Renal pelvis (tissue), 12 donors: ENCODE measurements at places on chromosomes 1 and 21. TPM values are rescaled to one million over a fixed set of nuclear protein-coding genes. Genes with fewer than 3 reads are reported as not detected.

DNA sequence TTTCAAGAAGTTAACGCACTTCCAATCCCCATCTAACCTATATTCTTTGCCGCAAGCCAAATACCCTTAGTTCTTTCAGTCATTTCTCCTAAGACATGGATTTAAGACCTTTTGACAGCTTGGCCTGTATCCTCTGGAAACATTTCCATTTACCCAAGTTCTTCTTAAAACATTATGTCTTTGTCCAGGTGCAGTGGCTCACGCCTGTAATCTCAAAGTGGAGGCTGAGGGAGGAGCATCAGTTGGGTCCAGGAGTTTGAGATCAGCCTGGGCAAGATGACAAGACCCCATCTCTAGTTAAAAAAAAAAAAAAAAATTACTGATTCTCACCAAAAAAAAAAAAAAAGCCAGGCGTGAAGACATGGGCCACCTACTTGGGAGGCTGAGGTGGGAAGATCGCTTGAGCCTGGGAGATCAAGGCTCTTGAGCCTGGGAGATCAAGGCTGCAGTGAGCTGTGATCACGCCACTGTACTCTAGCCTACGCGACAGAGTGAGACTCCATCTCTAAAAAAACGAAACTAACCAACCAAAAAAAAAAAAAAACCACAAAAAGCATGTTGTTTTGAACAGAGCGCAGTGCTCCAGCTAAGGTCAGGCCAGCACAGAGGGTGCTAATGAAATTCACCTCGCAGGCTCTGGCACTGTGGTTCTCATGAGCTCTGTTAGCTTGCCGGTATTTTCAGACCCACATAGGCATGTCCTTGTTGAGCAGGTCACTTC lies 36.0 kb downstream of the NUAK2 start:
- no peak for DNase-seq

Gene SV2A
- 8.2 TPM for polyA plus RNA-seq

Gene CLDN17
- polyA plus RNA-seq: not detected

GRCh38 chr21:44434568-44434925 lies 20.8 kb upstream of the LRRC3 start:
- no peak for DNase-seq

DNA sequence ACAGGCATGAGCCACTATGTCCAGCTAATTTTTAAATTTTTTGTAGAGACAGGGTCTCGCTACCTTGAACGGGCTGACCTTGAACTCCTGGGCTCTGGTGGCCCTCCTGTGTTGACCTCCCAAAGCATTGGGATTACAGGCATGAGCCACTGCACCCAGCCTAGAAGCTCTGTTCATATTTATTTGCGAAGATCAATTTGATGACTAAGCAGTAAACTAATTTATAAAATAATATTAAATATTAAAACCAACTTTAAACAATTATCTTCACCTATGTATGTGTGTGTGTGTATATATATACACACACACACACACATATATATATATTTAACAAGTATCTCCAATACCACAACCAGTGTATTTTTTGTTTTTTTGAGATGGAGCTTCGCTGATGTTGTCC lies 4.4 kb downstream of the NADK start:
- DNase-seq: no peak

DNA sequence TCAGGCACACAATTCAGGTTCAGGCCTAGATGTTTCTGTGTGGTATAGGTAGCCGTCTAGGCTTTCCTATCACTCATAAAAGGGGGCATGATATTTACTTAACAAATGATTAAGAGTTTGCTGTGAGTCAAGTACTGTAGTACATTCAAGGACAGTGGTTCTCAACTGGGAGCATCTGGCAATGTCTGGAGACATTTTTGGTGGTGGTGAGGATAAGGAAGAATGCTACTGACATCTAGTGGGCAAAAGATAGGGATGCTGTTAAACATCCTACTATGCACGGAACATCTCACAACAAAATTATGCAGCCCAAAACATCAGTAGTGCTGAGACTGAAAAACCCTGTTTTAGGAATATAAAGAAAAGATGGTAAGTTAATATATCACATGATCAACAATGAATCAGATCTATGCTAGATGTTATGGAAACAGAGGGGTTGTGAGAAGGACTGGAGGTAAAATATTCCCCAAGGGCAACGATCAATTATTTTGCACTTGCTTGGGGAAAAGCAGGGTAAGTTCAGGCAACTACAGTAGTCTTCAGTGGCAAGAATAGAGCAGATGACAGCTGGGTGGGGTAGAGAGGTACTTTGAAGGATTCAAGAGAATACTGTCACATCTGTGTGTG lies 4.9 kb downstream of the DNTTIP2 start:
- DNase-seq: peak; percentile 9

DNA sequence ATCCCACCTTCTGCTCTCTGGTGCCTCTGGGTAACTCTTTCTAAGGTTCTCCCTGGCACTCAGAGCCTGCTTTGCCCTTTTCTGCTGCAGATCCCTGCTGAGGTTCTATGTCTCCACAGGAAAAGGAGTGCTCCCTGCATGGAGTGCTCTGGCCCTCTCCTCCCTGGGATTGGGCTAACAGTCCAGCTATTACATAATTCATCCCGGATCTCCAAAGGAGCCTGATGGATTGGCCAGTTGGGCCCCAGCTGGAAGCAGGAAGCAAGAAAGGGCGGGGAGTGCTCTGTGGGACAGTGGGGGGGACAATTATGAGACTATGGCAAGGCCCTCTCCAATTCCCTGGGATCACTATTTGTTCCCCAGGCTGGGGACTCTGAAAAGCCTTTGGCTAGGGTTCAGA lies 51.9 kb upstream of the GOLT1A start:
- DNase-seq: no peak

DNA sequence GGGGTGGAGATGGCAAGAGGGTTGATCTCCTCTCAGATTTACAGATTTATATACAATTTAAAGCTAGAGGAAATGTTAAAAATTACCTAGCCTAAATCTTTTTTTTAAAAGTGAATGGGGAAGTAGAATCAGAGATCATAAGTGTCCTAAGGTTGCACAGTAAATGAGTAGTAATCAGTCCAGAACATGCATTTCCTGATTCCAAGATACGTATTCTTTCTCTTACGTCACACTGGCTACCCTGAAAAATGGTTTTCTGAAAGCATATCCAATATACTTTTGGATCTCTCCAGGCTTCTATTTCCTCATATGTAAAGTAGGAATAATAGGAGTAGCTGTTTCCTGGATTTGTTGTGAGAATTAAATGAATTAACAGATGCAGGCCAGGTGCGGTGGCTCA lies 11.7 kb downstream of the GADD45A start:
- no peak for DNase-seq

DNA sequence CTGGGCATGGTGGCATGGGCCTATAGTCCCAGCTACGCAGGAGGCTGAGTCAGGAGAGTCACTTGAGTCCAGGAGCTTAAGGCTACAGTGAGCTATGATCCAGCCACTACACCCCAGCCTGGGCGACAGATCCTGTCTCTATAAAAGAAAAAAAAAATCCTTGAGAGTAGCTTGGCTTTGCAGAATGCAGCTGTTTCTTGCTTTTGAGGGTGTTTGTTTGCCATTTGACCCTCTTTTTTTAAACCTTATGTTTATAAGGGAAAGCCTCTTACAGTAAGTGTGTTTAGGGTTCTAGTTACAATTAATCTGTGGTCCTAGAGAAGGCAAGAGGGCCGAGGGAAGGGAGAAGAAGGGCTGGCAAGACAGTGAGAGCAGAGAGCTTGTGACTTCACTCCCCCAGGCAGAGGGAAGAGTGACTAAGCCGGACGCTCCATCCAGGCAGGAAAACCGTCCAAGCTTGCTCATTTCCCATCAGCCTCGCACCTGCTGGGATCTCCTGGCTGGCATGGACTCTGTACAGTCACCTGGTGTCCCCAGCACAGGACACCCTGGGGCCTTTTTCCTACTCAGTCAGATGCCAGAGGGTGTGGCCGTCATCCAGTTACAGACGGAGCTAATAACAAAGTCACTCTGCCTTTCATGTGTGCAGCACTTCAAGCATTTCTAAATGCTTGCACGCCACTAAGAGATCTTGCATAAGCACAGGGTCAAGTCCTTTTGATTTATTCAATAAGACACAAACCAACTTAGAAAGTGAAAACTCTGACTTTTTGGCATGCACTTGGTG lies 55.5 kb upstream of the PSEN2 start:
- DNase-seq: peak; percentile 44

Gene IL19
- 0.62 TPM for polyA plus RNA-seq

Gene CD48
- 1.5 TPM for polyA plus RNA-seq

Gene LGR6
- polyA plus RNA-seq: 0.86 TPM

GRCh38 chr1:212952641-212952976 lies 2.3 kb downstream of the VASH2 start:
- no peak for DNase-seq

Gene GUK1
- 113 TPM for polyA plus RNA-seq

GRCh38 chr1:41525891-41526587 lies 41.6 kb upstream of the EDN2 start:
- no peak for DNase-seq

DNA sequence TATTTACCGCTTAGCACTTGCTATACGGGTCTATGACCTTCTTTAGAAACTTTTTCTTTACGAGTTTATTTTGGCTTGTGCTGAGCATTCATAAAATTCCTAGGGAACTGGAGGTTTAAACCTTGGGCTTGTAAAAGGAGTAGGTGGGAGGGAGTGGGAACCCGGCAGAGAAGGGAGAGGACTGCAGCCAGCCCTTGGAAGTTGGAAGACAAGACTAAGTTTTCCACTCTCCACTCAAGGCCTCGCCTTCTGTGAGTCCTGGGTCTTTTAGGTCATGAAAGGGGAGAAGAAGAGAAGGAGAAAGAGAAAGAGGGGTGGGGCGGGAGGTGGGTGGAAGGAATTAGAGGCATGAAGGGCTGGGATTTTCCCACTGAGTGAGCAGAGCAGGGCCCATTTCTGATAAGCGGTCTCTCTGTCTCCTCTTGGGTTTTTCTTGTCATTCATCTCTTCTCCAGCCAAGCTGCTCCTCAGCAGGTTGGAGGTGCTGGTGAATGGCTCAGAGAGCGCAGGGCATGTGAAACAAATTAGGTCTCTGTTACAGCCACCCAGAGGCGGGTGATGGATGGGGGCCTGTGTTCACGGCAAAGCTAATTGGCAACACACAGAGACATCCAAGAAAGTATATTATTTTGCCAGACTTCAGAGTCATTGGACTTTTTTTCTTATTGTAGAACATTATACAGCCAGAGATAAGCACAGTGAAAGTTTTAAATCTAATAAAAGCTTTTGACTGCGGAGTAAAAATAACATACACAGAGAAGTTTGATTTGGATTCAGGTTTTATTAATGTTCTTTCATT lies 247.3 kb downstream of the FOXD2 start:
- DNase-seq: peak; percentile 67

DNA sequence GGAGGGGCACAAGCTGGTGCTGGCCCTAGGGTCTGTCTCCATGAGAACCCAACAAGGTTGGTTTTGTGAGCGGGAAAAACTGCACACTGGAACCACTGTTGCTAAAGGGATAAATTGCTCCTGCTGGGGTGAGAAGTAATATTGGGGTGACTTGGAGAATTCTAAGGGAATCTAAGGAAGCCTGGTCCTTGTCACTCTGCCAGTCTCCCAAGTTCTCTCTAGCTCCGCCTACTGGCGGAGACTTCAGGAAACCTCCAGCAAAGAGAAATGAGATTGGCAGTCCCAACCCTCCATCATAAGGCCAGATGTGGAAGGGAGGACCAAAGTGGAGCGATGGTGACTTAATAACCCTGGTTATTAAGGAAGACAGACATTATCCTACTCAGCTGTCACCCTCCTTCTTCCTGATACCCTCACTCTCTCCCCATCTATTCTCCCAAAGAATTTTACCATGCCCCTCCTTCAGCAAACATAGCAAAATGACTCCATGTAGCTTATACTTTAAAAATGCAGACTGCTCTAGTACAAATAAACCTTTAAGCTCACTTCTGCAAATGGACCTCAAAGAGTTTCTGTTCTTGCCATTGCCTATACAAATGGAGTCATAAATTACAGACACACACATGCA lies 2.7 kb downstream of the LCE1F start:
- DNase-seq: no peak

- DNase-seq: no peak
These were observed 940 bp upstream of the USF1 start for GRCh38 chr1:161046605-161047228.

- no peak for DNase-seq
These were observed 7.4 kb downstream of the ZNF496 start for GRCh38 chr1:247324204-247324787.

DNA sequence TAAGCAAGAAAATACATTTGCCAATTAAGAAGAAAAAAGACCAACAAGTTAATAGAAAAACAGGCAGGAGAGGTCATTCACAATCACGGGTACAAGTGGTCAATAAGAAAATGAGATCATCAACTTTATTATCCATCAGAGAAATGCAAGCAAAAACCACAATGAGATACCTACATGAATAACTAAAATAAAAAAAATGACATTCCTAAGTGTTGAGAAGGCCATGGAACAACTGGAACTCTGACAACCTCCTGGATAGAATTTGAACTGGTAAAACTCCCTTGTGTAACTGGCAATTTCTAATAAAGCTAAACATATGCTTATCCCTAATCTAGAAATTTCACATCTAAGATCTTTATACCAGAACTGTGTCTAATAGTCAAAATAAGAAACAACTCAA lies 135.4 kb upstream of the BACE2 start:
- no peak for DNase-seq

Gene TNNT2
- polyA plus RNA-seq: 78.9 TPM

DNA sequence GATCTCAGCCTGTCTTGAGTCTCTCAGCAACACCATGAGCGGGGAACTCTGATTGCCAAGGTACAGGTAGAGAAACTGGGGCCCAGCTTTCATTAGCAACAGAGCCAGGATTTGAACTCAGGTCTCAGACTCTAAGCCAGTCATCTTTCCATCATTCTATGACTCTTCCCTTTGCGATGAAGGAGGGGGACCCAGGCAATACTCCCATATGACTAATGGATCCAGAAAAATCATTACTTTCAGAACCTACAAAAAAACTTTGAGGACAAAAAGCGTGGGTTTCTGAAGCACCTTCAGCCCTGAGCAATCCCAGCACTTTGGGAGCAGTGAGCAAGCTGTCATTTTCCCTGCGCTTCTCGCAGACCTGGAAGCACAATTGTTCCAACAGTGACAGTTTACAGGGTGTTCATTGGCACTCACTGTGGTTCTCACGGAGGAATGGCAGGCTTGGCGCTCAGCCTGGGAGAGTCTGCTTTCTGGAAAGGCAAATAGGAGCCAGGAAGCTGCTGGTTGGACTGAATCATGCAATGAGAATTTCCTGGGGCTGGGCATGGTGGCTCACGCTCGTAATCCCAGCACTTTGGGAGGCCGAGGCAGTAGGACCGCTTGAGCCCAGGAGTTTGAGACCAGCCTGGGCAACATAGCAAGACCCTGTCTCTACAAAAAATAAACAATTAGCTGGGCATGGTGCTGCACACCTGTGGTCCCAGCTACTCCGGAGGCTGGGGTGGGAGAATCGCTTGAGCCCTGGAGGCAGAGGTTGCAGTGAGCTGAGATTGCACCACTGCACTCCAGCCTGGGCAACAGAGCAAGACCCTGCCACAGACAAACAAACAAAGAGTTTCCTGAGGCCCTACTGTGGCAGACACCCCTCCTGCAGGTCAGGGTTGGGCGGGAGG lies 40.1 kb downstream of the SLC2A7 start:
- no peak for DNase-seq

Gene ETV3L
- polyA plus RNA-seq: not detected

GRCh38 chr21:44626262-44626661 lies 631 bp upstream of the KRTAP10-9 start:
- DNase-seq: no peak

Gene LCE1B
- not detected for polyA plus RNA-seq

Gene LYST
- 11.3 TPM for polyA plus RNA-seq

Gene ADAMTS5
- 18.0 TPM for polyA plus RNA-seq

Gene NUDT17
- 9.1 TPM for polyA plus RNA-seq

GRCh38 chr1:245615001-245615400 lies 460.2 kb downstream of the KIF26B start:
- no peak for DNase-seq
